IMR-90 (cell line): ENCODE measurements at places on chromosomes 7 and 10. TPM values are rescaled to one million over a fixed set of nuclear protein-coding genes. Genes with fewer than 3 reads are reported as not detected.

The RGS10 gene
- 35.3 and 55.5 TPM in 2 replicates for total RNA-seq

DNA sequence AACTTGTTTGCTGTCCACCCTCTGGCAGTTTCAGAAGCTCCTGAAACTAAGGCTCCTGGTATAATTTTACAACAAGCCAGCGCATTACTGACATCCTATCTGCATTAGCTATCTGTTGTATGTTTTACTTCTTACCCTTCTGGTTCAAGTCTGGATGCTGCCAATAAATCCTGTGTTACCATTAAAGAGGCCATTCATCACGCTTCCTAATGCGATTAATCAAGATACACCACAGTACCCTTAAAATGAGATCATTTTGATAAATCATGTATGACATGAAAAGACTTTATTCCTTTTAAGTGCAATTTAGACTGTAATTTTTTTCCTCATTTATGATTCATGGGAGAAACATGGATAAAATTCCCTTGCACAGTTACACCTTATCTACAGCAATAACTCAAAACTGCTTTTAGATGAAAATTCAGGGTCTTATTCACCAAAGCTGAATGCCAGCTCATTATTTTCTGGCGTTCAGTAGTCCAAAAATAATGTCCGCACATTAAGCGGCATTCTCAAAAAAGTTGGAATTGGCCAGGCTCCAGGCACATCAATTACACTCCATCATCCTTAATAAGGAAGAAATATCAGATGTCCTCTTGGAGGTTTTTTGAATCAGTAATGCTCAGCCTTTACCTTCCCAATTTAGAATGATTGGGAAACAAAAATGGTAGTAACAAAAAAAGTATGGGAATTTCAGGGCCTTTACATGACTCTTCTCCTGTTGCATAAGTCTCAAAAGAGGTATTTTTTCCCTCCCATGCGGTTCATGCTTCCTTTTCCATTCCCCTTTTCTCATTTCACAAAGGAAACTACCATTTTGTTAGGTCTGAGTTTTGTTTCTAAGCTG is 878.5 kb downstream of the LRMDA start:
- H3K36me3 ChIP-seq: no peaks in the 10 kb centered on the region
- H3K27ac ChIP-seq: no peak overlapping the region
- H3K4me3 ChIP-seq: no peak overlapping the region
- DNase-seq: peak; percentile 32
- H3K27me3 ChIP-seq: 0 out of 2 replicates have a peak, but pooled peaks cover 2% of the 10 kb centered on the region

The TMEM140 gene
- 0.28 and 0.72 TPM in 2 replicates for total RNA-seq

GRCh38 chr7:70314221-70314620 is 715.9 kb downstream of the AUTS2 start:
- no peaks in the 10 kb centered on the region for H3K27me3 ChIP-seq
- no peaks in the 10 kb centered on the region for H3K4me1 ChIP-seq
- no peak overlapping the region for H3K27ac ChIP-seq
- no peak for DNase-seq
- no peaks in the 10 kb centered on the region for H3K36me3 ChIP-seq
- no peak overlapping the region for H3K4me3 ChIP-seq

DNA sequence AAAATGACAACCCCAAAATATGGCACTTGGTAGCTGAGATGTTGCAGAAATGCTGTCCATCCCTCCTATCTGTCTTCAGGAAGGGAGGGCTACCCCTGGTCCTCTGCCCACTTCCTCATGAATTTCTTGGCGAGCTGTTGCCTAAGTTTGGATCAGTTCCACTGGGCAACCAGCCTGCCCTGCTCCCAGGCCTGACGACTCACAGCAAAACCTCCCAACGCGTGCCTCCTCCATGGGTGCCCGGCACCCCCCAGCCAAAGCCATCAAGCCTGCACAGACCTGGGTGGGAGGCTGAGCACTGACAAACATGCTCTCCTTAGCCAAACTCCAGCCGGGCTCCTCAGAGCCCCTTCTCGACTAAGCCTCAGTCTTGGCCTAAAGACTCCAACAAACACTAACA is 8.9 kb downstream of the VSTM4 start:
- H3K4me1 ChIP-seq: peaks cover 10% of the 10 kb centered on the region; the same call in 1 of the 2 replicates
- H3K27me3 ChIP-seq: no peaks in the 10 kb centered on the region
- DNase-seq: no peak
- H3K36me3 ChIP-seq: peaks cover 13% of the 10 kb centered on the region; the same call in 1 of the 2 replicates
- H3K27ac ChIP-seq: no peak overlapping the region

GRCh38 chr10:124220971-124221355 is 127.6 kb upstream of the CHST15 start:
- H3K4me3 ChIP-seq: no peak overlapping the region
- no peaks in the 10 kb centered on the region for H3K4me1 ChIP-seq
- H3K27ac ChIP-seq: no peak overlapping the region

DNA sequence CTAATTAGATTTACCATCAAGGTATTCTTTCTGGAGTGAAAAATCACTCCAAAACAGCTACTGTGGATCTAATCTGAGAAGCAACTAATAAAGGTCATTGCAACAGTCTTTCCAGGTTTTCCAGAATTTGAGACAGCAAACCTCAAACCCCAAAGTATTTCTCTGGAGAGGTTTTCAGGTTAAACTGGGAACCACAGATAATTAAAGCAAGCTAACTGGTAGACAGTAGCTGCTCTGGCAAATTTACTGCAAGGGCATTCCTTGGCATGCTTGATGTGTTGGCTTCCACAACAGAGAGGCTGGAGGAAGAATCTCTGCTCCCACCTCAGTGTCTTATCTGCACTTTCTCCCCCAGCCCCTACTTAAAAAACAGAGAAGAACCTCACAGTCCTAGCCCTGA is 140.0 kb upstream of the NRBF2 start:
- H3K4me1 ChIP-seq: no peaks in the 10 kb centered on the region
- no peak overlapping the region for H3K27ac ChIP-seq
- H3K4me3 ChIP-seq: no peak overlapping the region
- DNase-seq: no peak
- no peaks in the 10 kb centered on the region; the same call in 1 of the 2 replicates for H3K27me3 ChIP-seq

The CFAP58 gene
- 0.36 and 0.83 TPM in 2 replicates for total RNA-seq

DNA sequence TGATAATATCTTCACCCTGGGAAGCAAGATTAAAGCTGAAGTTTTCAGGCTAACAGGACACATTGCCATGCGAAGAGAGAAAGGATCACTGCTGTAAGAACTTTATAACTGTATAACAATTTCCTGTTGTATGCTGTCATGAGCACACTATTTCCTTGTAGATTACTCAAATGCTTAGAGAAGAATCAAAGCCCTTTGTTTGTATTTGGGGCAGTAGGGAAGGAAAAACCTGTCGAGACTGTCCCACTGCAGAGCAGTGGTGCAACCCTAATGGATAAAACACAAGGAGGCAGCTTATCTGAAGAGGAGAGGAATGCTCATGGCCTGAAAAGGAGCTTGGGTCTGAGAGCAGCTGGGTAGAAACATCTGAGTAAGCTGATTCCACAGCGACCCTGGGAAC is 327.7 kb upstream of the NPSR1 start:
- no peaks in the 10 kb centered on the region for H3K4me1 ChIP-seq
- no peak overlapping the region for H3K4me3 ChIP-seq
- no peaks in the 10 kb centered on the region for H3K36me3 ChIP-seq
- H3K27ac ChIP-seq: no peak overlapping the region
- H3K27me3 ChIP-seq: peaks cover 5% of the 10 kb centered on the region

The CCL24 gene
- not detected in 2 replicates for total RNA-seq
